ENCODE measurements at places on chromosomes 12 and 14.

GRCh38 chr12:6310771-6311610, 509 bp downstream of the PLEKHG6 start:
- no peak for DNase-seq

- no peak for DNase-seq
Measured at GRCh38 chr12:5884285-5884684, 60.8 kb downstream of the ANO2 start.

DNA sequence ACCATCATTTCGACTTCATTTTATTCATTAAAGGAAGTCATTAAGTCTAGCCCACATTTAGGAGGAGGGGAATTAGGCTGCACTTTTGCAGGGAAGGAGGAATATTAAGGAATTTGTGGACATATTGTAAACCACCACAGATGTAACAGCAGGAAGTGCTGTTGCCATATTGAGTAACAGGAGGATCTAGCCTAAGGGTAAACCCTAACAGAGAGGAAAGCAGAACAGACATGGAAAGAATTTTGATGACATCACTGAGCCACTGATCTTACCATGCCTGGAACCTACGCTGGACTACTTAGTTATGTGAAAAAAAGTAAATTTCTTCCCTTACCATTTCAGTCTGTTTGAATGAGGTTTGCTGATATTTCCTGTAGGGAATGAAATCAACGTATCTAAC, 100.7 kb upstream of the ATF7IP start:
- peak; percentile 70 for DNase-seq

GRCh38 chr12:113214895-113215400, 6.3 kb upstream of the TPCN1 start:
- peak; percentile 100 for DNase-seq

DNA sequence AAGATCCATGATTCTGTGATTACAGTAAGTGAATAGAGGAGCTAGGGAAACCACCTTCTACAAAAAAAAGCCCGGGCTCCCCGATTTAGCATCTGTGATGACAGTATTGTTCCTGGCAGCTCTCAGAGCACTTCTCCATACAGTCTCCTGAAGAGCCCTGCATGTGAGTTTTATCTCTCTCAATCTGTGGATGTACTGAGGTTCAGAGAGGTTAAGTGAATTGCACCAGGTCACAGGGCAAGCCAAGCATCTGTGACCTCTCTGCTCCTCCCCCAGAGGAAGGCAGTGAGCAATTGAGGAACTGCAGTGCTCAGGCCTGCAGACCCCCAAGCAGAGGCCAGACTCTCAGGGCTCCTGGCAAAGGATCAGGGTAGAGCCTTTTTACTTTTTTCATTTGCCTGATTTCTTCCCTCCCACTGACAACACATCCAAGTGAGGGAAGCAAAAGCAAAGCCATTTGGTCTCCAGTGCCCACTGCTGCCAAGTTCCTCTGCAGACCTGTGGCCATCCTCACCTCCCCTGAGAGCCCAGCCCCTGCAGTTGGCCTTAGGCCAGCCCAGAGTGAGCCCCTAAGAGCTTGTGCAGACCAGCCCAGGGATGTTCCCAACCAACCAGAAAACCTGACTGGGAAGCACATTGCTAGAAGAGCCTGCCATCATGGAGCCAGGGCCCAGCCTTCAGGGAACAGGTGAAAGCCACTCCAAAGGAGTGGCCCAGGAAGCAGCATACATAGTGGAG, 47.6 kb upstream of the PNMA1 start:
- DNase-seq: no peak

DNA sequence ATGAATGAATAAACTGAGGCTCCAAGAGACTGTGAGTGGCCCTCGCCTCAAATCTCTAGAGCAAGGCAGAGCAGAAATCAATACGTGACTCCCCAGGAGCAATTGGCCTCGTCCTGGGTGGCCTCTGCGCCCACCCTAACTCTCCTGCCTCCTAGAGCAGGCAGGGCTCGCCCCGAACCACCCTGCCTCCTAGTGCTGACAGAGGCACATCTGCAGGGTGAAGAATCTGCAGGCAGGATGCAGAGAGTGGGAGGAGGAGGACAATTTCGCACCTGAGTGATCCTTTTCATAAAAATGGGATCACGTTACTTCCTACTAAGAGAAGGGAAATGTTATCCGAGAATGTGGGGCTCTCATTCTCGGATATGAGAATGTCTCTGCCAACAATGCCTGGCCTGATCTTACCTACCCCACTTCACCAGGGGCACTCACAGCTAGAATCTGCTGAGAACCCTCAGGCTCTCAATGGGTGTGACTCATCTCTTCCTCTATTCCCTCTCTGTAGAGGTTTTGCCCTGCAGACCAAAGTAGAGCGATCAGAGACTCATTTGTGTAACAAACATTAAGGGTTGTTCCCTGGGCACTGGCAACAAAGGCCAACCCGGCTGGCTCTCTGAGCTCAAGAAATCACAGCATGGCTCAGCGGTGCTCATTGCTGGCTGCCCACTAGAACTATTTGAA, 61.7 kb upstream of the BCL2L14 start:
- DNase-seq: peak; percentile 68

GRCh38 chr12:28453686-28454085, 263.4 kb downstream of the CCDC91 start:
- no peak for DNase-seq

DNA sequence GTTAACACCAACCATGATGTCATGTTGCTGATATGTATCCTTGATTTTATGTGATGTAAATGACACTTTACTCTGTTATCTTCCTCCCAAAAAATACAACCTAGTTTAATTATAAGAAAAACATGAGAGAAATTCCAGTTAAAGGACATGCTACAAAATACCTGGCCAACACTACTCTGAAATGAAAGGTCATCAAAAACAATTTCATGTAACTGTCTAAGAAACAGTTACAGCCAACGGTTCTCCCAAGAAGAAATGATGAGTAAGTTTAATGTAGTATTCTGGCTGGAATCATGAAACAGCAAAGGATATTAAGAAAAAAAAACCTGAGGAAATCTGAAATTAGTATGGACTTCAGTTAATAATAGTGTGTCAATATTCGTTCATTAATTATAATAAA, 653.3 kb upstream of the FOXG1 start:
- no peak for DNase-seq

DNA sequence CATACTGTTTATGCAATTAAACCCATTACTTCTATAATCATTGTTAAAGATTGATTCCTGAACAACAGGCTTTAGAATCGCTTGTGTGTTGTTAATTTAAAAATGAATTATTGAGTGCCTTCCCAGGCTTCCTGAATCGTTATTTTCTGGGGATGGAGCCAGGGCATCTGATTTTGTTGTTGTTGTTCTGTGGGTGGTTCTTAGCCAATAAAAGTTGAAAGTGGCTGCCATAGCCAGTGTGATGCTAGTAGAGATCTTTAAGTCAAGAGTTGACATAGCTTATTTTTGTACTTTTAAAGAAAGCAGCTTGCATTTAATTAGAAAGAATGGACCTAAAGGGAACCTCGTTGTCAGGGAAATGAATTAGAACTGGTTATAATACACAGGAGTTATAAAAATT, 6.4 kb downstream of the GOLGA5 start:
- no peak for DNase-seq

- DNase-seq: peak; percentile 78
Measured at GRCh38 chr12:57899010-57899662, 42.2 kb upstream of the ATP23 start.

DNA sequence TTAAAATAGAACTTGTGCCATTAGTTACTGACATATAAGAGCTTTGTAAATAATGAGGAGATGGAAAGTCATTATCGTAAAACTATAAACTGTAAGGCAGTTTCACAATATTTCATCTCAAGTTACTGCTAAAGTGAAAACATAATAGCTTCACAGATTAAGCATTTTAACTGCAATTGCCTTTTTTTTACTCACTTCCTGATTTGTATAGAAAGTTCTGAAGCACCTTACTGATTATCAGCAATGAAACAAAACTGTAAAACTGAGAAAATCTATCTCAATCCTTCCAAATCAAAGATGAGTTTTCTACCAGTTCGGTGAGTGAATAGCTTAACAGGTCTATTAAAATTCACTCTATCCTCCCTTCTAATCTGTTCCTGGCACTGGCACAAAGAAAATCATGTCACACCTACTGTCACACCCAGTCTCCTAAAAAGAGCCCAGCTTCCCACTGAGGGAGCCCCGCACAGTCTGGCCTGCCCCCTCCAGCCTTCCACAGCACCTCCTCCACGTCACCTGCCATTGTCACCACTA, 161.4 kb upstream of the ABCD2 start:
- no peak for DNase-seq

- DNase-seq: no peak
Measured at GRCh38 chr12:85190728-85191127, 89.3 kb upstream of the ALX1 start.

- peak; percentile 89 for DNase-seq
Measured at GRCh38 chr14:38357557-38357956, 101.7 kb upstream of the CLEC14A start.

DNA sequence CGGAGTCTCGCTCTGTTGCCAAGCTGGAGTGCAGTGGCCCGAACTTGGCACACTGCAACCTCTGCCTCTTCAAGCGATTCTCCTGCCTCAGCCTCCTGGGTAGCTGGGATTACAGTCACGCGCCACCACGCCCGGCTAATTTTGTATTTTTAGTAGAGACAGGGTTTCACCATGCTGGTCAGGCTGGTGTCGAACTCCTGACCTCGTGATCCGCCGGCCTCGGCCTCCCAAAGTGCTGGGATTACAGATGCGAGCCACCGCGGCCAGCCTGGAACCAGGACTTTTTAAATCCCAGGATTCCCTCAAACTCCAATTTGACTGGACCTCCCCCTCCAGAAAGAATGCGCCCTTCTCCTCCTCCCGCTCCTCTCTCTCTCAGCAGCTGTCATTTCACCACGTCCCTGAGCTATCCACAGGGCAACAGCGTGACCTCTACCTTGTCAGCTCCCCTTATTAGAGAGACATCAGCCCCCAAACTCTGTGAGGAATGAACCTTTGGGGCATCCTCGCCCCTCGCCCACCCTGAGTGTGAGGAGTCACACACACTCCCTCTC, 2.0 kb downstream of the ESYT1 start:
- DNase-seq: no peak

All from EH (cell line).